LHCN-M2 (cell line): ENCODE measurements at places on chromosomes 6 and 20.

DNA sequence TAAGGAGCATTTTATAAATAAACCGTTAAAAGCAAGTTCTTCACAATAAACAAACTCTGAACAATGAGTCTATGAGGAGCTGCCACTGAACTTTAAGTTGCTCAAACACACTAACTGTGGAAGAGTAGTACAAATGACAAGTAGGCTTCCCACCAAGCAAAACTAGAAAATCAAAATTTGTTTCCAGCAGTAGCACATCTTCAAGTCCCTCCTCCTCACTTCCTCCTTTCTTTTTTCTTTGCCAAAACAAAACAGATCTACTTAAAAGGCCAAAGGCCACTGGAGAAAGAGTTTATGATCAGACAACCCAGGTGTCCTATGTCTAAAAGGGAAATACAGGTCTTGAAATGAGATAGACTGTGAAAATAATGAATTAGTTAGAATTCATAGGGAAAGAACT, 17.1 kb upstream of the FAM135A start:
- DNase-seq = no peak

GRCh38 chr6:41937861-41938574, 3.6 kb downstream of the CCND3 start:
- DNase-seq = peak; percentile 63

DNA sequence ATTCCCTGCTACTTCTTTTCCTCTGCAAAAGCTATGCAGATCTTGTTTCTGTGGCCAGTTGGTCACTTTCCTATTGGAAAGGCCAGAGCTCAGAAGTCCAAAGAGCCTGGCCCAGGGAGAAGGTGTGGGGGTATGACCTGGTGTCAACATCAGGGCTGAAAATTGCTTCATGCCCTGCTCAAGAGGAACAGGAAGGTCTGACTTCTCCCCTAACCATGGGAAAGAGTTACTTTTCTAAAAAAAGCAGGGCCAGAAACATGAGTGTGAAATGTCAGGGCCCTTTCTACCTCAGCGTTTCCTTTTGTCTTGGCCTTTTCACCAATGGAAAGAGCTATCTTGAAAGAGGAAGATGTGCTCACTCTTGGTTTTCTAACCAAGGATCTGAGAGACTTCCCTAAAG, 117.4 kb downstream of the MAFB start:
- DNase-seq = no peak

DNA sequence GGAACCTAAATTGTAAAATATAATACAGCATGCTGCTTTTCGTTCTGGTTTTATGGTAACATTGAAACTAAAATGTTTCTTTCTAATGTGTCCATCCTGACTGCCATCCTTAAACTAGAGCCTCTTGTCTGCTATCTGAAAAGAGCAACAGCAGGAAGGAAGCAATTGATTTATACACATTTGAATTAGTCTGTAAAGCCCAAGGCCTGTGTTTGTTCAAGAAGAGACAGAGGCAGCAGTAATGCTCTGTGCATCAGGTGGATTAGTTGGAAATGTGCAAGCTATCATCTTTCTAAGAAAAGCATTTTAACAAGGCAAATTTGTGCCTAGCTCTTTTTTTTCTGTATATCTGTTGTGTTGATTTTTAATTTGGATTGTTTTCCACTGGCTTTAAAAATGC, 128.6 kb downstream of the SCAF8 start:
- no peak for DNase-seq

DNA sequence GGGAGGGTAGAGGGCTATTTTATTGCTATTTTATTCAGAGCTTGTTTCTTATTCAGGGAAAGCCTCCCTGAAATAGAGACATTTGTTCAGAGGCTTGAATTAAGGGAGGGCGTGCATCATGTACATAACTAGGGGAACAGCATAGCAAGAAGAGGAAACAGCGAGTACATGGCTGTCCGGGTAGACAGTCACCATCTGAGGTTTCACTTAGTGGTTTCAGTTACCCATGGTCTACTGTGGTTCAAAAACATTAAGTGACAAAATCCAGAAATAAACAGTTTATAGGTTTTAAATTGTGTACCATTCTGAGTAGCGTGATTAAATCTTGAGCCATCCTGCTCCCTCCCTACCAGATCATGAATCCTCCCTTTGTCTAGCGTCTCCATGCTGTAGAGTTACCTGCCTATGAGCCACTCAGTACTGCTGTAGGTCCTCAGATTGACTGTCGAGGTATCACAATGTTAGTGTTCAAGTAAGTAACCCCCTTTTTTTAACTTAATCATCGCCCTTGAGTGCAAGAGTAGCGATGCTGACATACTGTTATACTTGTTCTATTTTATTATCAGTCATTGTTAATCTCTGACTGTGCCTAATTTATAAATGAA, 791.5 kb downstream of the TFAP2A start:
- no peak for DNase-seq
